ENCODE measurements at places on chromosomes 12 and 14. TPM values are rescaled to one million over a fixed set of nuclear protein-coding genes. Genes with fewer than 3 reads are reported as not detected.

The RNASE3 gene
- total RNA-seq = 0.81 TPM

The CD4 gene
- 24.9 TPM for total RNA-seq

- H3K27ac ChIP-seq = no peak overlapping the region
- H3K4me3 ChIP-seq = no peak overlapping the region
- no peak for DNase-seq
- no peaks in the 10 kb centered on the region for H3K4me1 ChIP-seq
- no peaks in the 10 kb centered on the region for H3K36me3 ChIP-seq
- no peaks in the 10 kb centered on the region for H3K27me3 ChIP-seq
Measured at GRCh38 chr12:106049546-106049945, 89.2 kb downstream of the NUAK1 start.

The TEDC1 gene
- 3.0 TPM for total RNA-seq

GRCh38 chr14:65206448-65207096, 104.3 kb upstream of the MAX start:
- H3K4me1 ChIP-seq = peaks cover 5% of the 10 kb centered on the region
- no peaks in the 10 kb centered on the region for H3K27me3 ChIP-seq
- no peak overlapping the region for H3K4me3 ChIP-seq
- no peak for DNase-seq
- H3K27ac ChIP-seq = no peak overlapping the region

The COCH gene
- total RNA-seq = 2.7 TPM

The DLST gene
- 171 TPM for total RNA-seq

The HCAR2 gene
- not detected for total RNA-seq

- no peaks in the 10 kb centered on the region for H3K36me3 ChIP-seq
- DNase-seq = peak; percentile 78
- H3K4me1 ChIP-seq = no peaks in the 10 kb centered on the region
- H3K27me3 ChIP-seq = no peaks in the 10 kb centered on the region
- peak overlapping the region; percentile 24 for H3K4me3 ChIP-seq
Measured at GRCh38 chr14:99035712-99036610, 236.0 kb downstream of the BCL11B start.

GRCh38 chr12:94988471-94988870, 15.0 kb downstream of the NDUFA12 start:
- peaks cover 4% of the 10 kb centered on the region for H3K4me1 ChIP-seq
- DNase-seq = no peak
- H3K36me3 ChIP-seq = no peaks in the 10 kb centered on the region
- H3K27ac ChIP-seq = no peak overlapping the region
- no peak overlapping the region for H3K4me3 ChIP-seq

The NEUROD4 gene
- not detected for total RNA-seq

DNA sequence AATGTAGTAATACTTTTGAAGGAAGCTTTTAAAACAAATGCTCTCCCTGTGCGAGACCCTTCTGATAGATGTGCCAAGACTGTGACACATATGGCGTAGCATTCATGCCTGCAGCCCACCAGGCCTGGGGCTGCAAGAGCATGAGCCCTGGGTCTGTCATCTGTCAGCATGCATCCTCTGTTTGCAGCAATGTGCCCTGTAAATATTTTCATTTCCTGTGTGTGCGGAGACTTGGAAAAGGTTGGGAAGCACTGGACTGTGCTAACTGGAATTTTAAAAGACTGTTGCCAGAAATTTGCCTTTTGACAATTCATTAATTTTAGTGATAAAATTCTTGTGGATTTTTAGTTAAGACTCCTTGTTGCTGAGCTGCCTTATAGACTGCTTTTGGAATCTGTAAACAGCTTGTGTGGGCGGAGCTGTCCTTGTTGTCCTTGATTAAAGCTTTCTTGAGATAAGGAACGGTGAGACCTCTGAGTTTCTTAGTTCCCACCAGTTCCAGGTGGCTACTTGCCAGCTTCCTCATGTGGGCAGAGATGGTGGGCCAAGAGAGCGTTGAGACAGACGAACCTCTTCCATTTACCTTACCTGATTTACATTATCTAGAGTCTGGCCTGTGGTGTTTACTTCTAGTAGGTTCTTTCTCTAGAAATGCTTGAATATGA, 23.4 kb downstream of the MARK3 start:
- DNase-seq = peak; percentile 53
- no peaks in the 10 kb centered on the region for H3K36me3 ChIP-seq
- peaks cover 36% of the 10 kb centered on the region for H3K4me1 ChIP-seq
- no peaks in the 10 kb centered on the region for H3K27me3 ChIP-seq
- H3K4me3 ChIP-seq = no peak overlapping the region
- H3K27ac ChIP-seq = peak overlapping the region; percentile 72

DNA sequence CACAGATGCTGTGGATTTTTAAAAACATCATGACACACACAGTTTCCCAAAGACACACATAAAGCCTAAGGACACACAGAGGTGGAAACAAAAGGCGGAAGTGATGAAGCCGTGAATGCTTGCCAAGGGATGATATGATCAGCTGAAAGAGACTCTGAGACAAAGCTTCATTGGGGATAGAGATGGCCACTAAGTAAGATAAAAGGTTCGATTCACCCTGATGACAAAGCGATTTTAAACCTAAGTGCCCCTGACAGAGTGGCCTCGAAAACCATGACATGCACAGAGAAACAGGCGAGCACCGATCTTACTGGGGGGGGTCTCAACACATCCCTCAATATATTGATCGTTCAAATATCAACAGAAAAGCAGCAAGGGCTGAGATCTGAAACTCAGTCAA, 20.3 kb upstream of the EIF5 start:
- no peaks in the 10 kb centered on the region for H3K36me3 ChIP-seq
- no peak overlapping the region for H3K27ac ChIP-seq
- peak; percentile 67 for DNase-seq

- H3K36me3 ChIP-seq = no peaks in the 10 kb centered on the region
- DNase-seq = no peak
- no peaks in the 10 kb centered on the region for H3K27me3 ChIP-seq
Measured at GRCh38 chr12:91432089-91432488, 249.5 kb upstream of the DCN start.

DNA sequence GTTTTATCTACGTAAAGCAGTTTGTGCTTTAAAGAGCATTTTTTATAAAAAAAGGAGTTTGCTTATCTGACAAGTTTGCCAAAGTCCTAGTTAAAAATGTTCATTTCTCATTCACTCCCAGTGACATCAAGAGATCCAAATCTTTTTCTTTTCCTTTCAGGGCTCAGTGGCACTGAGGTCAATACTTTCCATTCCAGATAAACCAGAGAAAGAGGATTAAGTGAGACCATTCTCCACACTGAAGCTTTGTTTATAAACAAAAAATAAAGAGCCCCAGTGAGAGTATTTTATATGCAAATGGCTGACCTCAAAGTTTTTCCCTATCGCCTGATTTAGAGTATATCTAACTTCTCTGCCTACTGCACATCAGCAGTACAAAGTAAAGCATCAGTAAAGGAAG, 199.8 kb downstream of the ALG10B start:
- H3K4me3 ChIP-seq = no peak overlapping the region
- no peak for DNase-seq
- no peaks in the 10 kb centered on the region for H3K27me3 ChIP-seq
- no peak overlapping the region for H3K27ac ChIP-seq

- no peak overlapping the region for H3K27ac ChIP-seq
- no peaks in the 10 kb centered on the region for H3K27me3 ChIP-seq
- H3K4me3 ChIP-seq = no peak overlapping the region
- no peaks in the 10 kb centered on the region for H3K36me3 ChIP-seq
- no peak for DNase-seq
Measured at GRCh38 chr14:69013943-69014782, 35.1 kb upstream of the ACTN1 start.

- H3K4me3 ChIP-seq = no peak overlapping the region
- DNase-seq = no peak
- no peaks in the 10 kb centered on the region for H3K4me1 ChIP-seq
- H3K36me3 ChIP-seq = no peaks in the 10 kb centered on the region
Measured at GRCh38 chr12:75756111-75756510, 244.7 kb upstream of the KRR1 start.

GRCh38 chr12:124369827-124370378, 75.0 kb downstream of the RFLNA start:
- peak overlapping the region; percentile 79 for H3K27ac ChIP-seq
- peaks cover 61% of the 10 kb centered on the region for H3K4me1 ChIP-seq
- H3K36me3 ChIP-seq = no peaks in the 10 kb centered on the region
- no peaks in the 10 kb centered on the region for H3K27me3 ChIP-seq
